ENCODE measurements at places on chromosomes 16 and 17.

DNA sequence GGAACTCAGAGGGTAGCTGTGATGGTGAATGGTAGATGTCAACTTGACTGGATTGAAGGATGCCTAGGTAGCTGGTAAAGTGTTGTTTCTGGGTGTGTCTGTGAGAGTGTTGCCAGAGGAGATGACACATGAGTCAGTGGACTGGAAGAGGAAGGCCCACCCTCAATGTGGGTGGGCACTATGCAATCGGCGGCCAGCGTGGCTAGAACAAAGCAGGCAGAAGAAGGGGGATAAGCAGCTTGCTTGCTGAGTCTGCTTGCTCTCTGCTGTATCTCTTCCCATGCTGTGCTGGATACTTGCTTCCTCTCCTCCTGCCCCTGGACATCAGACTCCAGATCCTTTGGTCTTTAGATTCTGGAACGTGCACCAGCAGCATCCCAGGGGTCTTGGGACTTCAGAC lies 128.1 kb downstream of the AIPL1 start:
- DNase-seq, result no peak

GRCh38 chr16:71339236-71340171 lies 19.0 kb upstream of the CALB2 start:
- no peak for DNase-seq

GRCh38 chr16:53103811-53104210 lies 49.0 kb downstream of the CHD9 start:
- DNase-seq, result no peak

DNA sequence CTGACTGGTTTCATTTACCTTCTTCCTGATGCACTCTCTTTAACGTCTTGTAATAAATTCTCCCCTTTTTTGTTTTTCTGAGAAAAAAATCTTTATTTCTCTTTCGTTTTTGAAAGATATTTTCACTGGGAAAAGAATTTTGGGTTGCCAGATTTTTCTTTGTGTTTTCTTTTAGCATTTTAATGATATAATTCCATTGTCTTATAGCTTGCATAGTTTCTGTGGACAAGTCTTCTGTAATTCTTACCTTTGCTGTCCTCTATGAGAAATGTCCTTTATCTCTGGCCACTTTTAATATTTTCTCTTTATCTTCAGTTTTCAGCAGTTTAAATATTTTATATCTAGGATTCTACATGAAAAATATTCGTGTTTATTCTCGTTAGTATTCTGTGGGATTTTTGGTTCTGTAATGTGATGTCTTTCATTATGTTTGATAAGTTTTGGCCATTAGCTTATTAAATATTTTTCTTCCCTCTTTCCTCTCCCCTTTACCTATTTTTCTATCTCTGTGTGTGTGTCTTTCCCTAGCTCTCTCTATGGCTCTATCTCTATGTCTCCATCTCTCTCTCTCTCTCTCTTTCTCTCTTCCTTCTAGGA lies 236.5 kb downstream of the C16orf95 start:
- DNase-seq, result no peak

- DNase-seq, result peak; percentile 88
These were observed 35.9 kb downstream of the CMTM4 start for GRCh38 chr16:66660422-66661209.

- peak; percentile 23 for DNase-seq
These were observed 41.9 kb upstream of the RBBP6 start for GRCh38 chr16:24497440-24497839.

DNA sequence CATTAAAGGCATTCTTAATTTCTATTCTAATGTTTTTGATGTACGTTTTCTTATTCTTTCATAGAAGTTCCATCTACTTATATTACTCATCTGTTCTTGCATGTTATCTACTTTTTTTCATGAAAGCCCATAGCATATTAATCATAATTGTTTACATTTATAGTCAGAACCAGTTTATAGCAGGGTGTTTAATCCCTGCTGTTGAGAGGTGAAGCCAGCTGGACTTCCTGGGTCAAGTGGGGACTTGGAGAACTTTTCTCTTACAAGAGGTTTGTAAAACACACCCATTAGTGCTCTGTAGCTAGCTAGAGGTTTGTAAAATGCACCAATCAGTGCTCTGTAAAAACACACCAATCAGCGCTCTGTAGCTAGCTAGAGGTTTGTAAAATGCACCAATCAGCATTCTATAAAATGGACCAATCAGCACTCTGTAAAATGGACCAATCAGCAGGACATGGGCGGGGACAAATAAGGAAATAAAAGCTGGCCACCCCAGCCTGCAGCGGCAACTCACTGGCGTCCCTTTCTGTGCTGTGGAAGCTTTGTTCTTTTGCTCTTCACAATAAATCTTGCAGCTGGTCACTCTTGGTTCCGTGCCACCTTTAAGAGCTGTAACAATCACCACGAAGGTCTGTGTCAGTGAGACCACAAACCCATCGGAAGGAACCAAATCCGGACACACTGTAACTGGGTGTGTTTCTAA lies 120.6 kb downstream of the TANC2 start:
- DNase-seq, result no peak

DNA sequence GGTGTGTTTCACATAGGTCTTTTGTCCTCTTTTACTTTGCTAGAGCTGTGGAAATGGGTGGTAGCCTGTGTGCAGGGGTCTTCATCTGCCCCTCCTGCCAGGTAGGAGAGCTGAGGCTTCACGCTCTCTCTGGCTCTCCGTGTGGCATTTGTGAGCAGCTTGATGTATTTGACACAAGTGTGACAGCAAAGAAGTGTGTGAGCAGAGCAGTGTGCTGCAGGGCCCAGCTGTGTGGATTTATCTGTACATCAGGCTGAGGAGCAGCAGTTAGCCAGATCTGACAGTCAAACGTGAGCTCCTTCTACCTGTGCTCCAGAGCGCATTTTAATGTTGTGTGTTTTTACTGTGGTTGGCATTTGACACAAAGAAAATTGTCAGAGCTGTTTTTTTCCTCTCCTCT lies 101.8 kb downstream of the FTO start:
- DNase-seq, result no peak

GRCh38 chr17:20774472-20775135 lies 195.1 kb downstream of the CDRT15L2 start:
- DNase-seq, result no peak

DNA sequence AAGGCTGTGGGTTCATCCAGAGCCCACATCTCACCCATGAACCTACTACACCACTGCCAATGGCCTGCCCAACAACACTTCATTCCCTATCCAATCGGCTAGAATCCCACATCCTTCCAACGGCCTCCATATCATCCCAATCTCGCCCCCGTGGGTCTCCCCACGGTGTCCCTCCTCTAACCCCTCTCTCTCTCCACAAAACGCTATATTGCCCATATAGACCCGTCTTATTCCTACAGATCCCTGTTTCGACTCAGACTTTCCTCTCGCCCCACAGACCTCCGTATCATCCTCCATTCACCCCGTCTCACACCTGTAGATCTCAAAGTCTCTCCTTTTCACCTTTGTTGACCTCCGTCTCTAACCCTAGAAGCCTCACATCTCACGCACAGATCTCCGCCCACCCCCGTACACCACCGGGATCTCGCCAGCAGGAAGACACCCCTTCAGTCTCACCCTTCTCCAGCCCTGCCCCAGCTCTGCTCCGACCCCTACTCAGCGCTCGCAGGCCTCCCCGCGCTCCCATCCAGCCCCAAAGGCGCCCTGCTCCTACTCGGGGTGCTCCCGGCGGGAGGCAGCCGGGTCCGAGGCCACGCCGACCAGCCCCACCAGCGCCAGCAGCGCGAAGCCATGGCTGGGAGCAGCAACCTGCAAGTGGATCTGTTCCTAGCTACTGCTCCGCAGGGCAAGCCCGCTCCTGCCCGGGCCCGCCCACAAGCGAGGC lies at the start of gene FDXR:
Gene FDXR (minus strand): TSS at position 682 of the 724 bp plus-strand sequence. CDS start 50 bp downstream, at position 632.
- DNase-seq, result no peak

DNA sequence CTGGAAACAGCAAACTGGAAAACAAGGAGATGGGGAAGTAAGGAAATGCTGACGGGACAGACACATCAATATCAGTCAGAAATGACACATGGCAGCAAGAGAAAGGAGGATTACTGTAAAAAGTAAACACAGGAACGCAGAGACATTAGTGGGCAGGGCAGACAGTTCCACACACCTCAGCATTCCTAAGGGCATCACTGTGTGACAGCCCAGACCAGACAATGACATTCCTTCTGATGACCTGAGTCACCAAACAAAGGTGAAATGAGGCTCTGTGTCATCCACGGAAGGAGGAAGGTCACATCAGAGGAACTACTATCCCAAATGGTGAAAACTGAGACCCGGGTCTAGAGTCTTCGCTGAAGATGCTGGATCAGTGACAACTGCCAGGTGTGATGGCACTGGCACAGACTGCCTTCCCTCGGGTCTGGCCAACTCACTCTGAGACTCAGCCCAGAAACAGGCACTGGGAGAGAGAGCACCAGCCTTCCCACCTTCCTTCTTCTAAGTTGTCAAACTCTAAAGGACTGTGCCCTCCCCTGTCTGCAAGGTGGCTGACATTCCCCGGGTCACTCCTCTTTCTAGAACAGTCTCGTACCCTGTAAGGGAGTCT lies 36.7 kb downstream of the TK2 start:
- DNase-seq, result no peak

- DNase-seq, result no peak
These were observed 140.0 kb downstream of the IRF8 start for GRCh38 chr16:86038926-86039310.

- DNase-seq, result no peak
These were observed 74.0 kb downstream of the TANC2 start for GRCh38 chr17:63039899-63040602.

DNA sequence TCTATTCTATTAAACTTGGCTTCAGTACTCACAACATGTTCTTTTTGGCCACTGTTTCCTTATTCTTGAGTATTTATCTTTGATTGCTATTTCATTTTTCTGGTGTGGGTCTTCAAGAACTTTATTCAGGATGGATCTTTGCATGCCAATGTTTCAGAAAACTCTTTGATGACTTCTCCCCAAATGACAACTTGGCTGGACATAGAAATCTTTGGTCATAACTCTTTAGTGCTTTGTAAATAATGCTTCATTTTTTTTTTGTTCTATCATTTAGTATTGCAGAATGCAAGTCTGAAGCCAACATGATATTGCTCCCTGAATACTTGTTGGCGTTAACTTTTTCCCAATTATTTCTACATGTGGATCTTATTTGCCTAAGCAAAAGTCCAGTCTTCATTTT lies 103.6 kb upstream of the HS3ST2 start:
- DNase-seq, result no peak
